ENCODE measurements at places on chromosomes 5 and 9. TPM values are rescaled to one million over a fixed set of nuclear protein-coding genes. Genes with fewer than 3 reads are reported as not detected.

Gene GRXCR2
- total RNA-seq, result not detected

Gene RNF14
- 82.6 TPM for total RNA-seq

Gene TICAM2
- total RNA-seq, result 0.63 TPM

Gene PCAT7
- 0.13 TPM for total RNA-seq

Gene PIP5K1B
- 0.06 TPM for total RNA-seq

Gene TXNDC8
- total RNA-seq, result not detected

Gene BRINP1
- 0.16 TPM for total RNA-seq

Gene NKD2
- 3.1 TPM for total RNA-seq

Gene RNF183
- total RNA-seq, result not detected

Gene CYLC2
- not detected for total RNA-seq

Gene ACTBL2
- under 0.01 TPM for total RNA-seq

Gene GRIN1
- total RNA-seq, result 0.06 TPM

Measured in bladder microvascular endothelial cell (primary cell).